HT1080 (cell line): ENCODE measurements at places on chromosomes 2 and 18.

GRCh38 chr18:49227441-49228165, 232.8 kb downstream of the DYM start:
- peak; percentile 57 for DNase-seq

DNA sequence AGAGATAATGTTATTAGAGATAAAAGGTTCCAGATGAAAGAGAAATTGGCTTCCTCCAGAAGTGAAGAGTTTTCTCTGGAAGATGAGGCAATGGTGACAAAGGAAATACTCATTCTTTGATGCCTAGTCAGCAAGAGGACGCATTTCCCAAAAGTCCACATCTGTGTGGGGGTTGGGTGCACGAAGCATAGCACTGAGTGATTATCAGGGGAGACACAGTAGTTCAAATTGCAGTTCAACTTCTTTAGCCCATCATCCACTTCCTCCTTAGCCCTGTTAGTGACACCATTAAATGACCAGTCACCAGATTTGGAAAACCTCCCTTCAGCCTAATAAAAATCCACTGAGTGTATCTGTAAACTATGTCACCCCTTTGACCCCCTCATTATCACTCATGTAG, 80.9 kb upstream of the PHLPP1 start:
- DNase-seq, result peak; percentile 32

DNA sequence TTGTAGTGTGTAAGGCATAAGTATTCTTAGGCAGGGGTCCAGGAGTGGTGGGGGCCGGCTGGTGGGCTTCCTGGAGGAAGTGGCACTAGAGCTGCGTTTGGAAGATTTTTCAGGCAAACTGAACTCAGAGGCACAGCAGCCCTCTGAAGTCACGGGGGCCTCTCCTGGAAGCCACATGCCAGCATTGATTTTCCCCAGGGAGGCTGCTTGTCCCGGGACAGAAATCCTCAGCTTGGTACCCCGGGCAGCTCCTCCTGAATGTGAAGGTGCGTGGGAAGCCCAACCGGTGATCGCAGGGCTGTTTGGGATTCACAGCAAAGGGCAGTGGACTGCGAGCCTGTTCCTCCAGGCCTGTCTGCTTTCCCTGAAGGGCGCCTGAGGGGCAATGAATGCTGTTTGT, 1.6 kb upstream of the PDIA6 start:
- DNase-seq, result no peak

DNA sequence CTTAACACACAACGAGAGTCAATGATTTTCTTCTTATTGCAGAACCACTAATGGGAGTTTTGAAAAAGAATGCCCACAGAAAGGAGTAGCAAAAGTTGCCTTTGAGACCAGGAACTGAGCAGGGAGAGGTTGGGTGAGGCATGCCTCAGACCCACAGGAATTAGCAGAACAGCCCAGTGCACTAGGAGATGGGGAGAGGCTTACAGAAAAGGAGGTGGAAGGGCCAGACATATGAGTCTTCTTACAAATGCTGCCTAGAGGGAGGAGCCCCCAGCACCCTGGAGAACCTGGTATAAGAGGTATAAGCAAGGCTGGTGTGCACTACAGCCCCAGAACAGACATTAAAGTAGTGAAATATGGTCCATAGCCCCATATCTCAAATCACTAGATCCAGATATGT, 162.0 kb downstream of the DTNA start:
- no peak for DNase-seq

DNA sequence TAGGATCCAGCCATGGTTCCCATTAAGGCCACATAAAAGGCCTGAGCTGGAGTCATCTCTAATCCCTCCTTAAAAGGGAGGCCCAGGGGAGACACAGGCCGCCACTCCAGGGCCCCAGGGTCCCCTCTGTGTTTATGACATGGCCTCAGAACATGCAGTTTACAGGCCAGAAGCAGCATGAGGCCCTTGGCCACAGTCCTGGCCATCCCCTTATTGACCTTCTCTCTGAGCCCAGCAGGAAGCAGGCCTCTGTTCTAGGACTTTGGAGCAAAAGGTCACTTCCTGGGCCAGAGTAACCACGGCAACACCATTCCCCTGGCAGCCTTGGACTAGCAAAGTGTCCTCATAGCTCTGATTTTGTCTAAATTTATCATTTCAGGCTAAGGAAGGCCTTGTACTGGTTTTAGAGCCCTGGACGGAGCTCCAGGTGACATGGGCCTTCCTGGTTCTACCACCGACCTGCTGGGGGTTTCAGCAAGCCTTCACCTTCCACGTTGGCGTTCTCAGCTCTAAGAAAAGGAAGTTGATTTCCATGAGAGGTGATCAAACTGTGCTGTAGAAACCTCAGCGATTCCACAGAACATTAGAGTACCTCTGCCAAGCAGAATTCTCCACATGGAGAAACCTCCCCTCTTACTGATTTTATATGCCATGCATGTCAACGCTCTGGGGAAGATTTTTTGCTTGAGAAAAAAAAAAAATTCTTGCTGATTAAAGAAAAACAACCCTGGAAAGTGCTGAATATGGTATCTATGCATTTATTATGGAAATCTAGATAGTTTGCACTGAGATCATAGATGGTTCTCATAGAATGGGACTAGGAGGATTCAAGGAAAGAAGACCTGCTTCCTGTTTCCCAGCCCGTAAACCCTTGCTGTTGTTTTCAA, 53.7 kb downstream of the HS1BP3 start:
- no peak for DNase-seq
